ENCODE measurements at places on chromosomes 11 and 22.

DNA sequence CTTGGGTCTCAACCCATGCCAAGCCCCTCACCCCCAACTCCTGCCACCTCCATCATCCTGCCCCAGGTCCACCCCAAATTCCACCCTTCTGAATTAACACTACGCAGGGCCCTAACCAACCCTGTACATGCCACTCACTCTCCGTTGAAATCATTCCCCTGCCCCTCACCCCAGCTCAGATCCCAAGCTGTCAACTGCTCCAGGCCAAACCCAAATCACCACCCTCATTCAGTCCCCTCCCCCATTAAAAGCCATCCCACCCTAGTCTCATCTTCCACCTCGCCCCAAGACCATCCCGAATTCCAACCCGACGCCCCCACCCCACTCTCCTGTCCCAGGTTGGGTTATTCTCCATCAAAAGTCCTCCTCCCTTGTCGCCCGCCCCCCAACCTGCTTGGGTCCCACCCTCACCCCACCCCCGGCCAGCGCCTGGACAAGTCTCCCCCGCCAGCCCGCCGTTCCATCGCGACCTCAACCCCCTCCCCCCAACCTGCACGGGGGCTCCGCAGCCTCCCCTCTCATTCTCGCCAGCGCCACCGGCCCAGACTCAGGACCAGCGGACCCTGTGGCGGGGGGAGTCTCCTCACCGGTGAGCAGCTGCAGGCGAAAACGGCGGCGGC is 466 bp downstream of the FAM168A start:
- DNase-seq: no peak

- DNase-seq: no peak
These were observed 831 bp upstream of the TMEM135 start for GRCh38 chr11:87036756-87037449.

DNA sequence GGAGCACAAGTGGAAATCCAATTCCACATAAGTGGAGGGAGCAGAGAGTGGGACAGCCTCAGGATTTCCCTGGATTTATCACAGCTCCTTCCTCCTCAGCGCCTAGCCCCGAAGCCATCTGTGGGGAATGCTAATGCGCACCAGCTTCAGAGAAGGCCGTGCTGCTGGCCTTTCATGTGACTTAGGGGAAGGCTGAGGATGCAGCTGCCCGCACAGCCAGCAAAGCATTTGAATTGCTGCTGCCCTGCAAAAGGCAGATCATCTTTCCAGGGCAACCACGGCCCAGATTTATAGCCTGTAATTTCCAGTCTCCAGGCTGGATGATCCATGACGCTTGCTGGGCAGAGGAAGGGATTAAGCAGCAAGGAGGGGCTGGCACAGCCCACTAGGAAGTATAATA is 29.9 kb downstream of the SYN3 start:
- DNase-seq: no peak

GRCh38 chr11:14722496-14722895 is 78.9 kb downstream of the PDE3B start:
- no peak for DNase-seq

- DNase-seq: no peak
These were observed 118.2 kb upstream of the BLID start for GRCh38 chr11:122234257-122234656.

- no peak for DNase-seq
These were observed 21.5 kb upstream of the POU2AF1 start for GRCh38 chr11:111400595-111400994.

GRCh38 chr22:27507935-27508526 is 293.5 kb downstream of the MN1 start:
- DNase-seq: no peak

GRCh38 chr11:125626288-125626950 is 1.5 kb downstream of the CHEK1 start:
- DNase-seq: peak; percentile 48

GRCh38 chr11:64059339-64060140 is 23.8 kb downstream of the FLRT1 start:
- no peak for DNase-seq

DNA sequence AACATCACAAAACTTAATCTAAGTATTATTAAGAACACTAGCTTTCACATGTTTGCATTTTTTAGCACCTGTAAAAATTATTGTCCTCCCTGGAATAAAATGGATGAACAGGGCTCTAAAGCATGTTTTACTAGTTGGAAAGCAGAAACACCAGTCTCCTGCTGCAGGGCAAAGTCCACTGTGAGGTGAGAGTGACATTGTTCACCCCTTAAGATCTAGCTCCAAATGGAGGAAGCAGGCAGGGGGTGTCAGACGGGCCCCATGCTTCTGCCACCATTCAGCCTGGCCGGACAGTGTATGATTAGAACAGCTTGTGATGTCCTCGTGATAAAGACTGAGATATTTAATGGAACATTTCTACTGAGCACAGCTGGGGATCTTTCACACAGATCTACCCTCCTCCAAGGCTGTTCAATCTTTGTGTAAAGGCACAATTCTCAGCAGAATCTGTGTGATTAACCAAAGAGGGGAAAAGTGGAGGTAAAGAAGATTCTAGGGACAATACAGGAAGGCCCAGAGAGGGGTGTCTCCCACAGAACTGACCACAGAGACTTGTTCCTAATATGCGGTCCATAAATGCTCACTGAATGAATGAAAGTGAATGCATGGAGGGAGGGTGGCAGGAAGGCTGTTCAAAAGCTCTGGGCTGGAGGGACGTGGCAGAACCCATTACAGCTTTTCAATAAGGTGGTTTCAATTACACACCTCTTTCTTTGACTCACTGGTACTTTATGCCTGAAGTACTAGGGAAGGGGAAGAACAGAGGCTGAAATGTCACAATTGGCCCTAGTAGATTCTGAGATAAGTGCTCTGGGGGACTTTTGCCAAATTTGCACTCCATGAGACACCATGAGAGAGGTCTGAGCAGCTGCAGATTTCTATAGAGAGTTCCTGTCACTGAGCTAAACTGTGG is 239.1 kb upstream of the ARHGAP20 start:
- no peak for DNase-seq

DNA sequence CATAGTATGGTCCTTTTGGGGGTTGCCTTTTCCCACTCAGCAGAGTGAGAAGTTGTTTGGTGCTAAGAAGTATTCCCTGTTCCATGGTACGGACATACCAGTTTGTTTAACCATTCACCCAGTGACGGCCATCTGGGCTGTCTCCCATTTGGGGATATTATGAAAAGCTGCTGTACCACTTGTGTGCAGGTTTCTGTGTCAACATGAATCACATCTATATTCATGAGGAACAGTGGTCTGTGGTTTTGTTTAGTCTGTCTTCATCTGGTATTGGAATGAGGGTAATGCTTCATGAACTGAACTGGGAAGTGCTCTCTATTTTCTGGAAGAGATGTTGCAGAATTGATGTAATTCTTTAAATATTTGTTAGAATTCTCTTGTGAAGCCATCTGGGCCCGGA is 89.5 kb downstream of the TRMU start:
- no peak for DNase-seq

DNA sequence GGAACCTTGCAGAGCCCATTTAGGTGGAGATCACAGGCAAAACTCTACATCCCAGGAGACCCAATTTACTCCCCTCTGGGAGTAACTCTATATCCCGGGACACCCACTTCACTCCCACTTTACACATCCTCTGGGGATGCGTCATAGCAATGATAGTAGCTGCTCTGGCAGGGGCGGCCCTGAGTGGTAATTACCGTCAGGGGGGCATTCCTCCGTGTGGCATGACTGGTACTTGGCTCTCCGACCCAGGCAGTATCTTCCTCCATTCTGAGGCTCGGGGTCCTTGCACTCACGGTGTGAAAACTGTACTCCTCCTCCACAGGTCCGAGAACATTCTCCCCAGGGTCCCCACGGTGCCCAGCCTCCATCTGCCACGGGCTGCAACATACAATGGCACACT is 17.2 kb downstream of the ADAMTS8 start:
- no peak for DNase-seq

- DNase-seq: no peak
These were observed 32.9 kb downstream of the PPIL2 start for GRCh38 chr22:21698430-21699329.

DNA sequence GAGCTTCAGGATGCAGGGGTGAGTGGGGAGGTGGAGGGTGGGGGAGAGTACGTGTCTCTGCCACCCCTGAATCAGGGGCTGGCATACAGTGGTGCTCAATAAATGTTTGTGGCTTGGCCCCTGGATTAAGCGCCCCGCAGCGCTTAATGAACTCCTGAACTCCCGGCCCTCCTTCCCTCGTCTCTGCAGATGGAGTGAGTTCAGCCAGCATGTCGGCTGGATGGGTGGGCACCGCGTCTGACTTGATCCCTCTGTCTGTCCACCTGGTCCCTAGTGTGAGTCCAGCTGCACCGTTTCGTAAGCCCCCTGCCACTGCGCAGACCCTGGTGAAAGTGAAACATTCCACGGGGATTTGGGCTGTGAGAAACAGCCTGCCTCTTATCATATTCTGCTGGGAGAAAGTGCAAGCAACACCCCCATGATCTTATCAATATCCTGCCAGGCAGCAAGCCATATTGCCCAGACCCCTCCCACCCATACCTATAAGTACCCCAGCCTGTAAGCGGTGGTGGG is 12.0 kb upstream of the MRGPRD start:
- DNase-seq: no peak
